BJ (cell line): ENCODE measurements at places on chromosomes 11 and 22.

- DNase-seq = no peak
Measured at GRCh38 chr11:120270386-120270785, 30.4 kb downstream of the POU2F3 start.

- DNase-seq = no peak
Measured at GRCh38 chr11:46669711-46670139, 30.7 kb downstream of the ARHGAP1 start.

DNA sequence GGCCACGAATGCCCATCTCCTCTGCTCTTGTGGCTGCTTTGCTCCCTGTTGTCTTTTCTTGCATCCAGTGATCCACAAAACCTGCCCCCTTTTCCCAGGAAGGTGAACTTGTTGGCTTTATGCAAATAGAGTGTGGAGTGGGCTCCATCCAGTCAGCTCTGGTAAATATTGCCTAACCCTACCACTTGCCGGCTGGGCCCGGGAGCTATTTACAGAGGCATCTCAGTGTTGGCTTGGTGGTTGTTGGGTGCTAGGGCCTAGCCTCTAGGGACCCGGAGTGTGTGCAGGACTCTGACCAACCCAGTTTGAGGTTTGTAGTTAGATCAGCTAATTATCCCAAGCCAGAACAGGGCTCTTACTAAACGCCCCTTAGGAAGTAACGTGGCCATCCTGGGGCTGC lies 40.8 kb upstream of the TLCD5 start:
- no peak for DNase-seq

GRCh38 chr11:71488681-71489270 lies 35.8 kb downstream of the NADSYN1 start:
- no peak for DNase-seq

DNA sequence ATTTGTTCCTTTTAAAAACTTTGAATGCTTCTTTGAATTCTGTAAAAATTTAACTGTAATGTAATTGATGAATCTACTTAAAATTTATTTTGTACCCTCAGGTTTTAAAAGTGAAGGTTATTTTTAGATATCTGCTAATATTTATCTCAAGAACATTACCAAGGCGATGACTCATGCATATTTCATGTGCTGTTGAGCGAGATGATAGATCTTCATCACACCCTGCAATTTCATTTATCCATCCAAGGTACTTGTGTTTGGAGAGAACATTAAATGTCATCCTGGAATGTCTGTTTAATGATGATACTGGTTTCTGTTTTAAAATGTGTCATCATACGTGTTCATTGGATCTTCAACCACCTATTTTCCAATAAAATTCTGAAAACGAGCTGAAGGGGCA lies 6.7 kb upstream of the OOSP4A start:
- no peak for DNase-seq

GRCh38 chr11:36121054-36121453 lies 168.2 kb downstream of the COMMD9 start:
- DNase-seq = no peak

DNA sequence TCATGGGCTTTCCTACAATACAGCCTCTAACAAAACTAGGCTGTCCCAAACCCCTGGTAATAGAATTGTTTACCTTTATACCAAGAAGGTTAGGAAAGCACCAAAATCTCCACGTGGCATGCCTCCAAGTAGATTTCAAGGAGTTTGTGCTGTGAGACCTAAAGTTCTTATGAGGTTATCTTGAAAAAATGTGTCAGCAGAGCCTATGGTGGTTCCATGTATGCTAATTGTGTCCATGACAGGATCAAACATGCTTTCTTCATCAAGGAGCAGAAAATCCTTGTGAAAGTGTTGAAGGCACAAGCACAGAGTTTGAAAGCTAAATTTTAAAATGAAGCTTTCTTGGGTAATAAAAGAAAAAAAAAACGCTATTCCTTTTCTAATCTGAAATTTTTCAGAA lies 36.2 kb downstream of the CCDC73 start:
- no peak for DNase-seq

GRCh38 chr11:4680341-4680740 lies 17.3 kb downstream of the OR51E2 start:
- no peak for DNase-seq

DNA sequence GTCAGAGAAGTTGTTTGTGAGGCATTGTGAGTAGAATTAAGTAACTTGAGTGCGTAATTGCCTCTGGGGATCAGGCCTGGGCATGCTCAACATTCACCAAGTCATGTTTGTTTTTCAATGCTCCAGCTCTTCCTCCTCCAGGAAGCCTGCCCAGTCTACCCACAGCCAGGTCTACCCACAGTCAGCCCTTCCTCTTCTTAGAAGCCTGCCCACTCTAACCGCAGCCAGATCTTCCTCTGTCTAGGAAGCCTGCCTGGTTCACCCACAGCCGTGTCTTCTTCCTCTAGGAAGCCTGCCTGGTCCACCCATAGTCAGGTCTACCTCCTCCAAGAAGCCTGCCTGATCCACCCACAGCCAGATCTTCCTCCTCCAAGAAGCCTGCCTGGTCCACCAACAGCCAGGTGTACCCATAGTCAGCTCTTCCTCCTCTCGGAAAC lies 25.0 kb downstream of the LRP5 start:
- no peak for DNase-seq

GRCh38 chr11:47495856-47496217 lies 46.9 kb upstream of the RAPSN start:
- DNase-seq = no peak

DNA sequence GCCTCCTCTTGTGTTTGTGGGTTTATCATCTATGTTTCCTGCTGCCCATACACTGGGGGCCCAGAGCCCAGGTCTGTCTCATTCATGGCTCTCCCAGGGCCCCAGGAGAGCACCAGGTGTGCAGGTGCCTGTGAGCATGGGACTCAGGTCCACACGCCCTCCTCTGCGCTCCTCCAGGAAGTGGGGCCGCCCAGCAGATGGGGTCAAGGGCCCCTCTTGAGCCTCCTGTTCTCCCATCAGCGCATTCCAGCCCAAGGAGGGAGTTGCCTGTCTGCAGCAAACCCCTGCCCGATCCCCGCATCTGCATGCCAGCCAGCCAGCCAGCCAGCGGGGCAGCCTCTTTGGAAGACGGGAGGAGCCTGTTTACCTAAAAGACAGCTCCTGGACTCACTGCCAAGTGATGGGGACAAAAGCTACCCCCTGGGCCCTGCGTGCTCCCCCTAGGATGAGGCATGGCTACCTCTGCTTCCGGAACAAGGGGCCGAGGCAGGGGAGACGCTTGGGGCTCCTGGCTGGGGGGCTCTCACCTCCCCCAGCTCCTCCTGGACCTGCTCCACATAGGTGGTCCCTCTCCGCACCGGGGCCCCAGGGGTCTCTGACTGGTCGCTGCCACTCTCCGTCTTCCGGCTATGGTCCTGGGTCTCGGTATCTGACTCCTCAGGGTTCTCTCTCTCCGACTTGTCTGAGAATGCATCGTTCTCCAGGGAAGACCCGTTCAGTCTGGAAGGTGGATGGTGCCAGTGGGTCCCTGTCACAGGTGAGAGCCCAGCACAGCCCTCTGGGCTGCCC lies 49.7 kb upstream of the CARS1 start:
- no peak for DNase-seq

DNA sequence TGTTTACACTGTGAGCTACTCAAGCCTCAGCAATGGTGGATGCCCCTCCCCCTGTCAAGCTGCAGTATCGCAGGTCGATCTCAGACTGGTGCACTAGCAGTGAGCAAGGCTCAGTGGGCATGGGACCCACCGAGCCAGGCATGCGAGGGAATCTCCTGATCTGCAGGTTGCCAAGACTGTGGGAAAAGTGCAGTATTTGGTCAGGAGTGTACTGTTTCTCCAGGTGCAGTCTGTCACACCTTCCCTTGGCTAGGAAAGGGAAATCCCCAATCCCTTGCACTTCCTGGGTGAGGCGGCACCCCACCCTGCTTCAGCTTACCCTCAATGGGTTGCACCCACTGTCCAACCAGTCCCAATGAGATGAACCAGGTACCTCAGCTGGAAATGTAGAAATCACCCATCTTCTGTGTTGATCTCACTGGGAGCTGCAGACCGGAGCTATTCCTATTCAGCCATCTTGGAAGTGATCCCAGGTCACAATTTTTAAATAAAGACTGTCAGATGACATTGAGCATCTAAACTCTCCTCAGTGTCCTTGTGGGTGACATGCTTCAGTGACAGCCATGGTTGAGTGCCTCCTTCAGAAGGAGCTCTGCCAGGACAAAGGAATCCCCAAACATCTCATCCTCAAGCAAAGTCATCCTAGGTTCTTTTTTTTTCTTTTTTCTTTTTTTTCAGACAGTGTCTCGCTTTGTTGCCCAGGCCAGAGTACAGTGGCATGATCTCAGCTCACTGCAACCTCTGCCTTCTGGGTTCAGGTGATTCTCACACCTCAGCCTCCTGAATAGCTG lies 10.8 kb downstream of the SLC22A24 start:
- no peak for DNase-seq

DNA sequence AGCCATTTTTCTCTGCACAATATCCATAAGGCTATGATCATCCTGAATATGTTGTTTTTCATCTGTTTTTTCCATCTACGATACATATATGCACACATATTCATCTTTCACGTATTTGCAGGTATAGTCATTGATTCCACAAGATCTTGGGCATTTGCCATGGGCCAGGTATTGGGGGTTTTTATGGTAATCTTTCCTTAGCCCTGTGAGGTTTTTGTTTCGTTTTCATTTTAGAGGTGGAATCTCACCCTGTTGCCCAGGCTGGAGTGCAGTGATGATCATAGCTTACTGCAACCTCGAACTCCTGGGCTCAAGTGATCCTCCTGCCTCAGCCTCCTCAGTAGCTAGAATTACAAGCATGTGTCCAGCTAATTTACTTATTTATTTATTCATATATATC lies 20.0 kb downstream of the CD6 start:
- DNase-seq = no peak

GRCh38 chr11:117828611-117829368 lies 4.2 kb upstream of the FXYD2 start:
- DNase-seq = no peak

- DNase-seq = no peak
Measured at GRCh38 chr11:72548463-72548862, 114.1 kb upstream of the CLPB start.

DNA sequence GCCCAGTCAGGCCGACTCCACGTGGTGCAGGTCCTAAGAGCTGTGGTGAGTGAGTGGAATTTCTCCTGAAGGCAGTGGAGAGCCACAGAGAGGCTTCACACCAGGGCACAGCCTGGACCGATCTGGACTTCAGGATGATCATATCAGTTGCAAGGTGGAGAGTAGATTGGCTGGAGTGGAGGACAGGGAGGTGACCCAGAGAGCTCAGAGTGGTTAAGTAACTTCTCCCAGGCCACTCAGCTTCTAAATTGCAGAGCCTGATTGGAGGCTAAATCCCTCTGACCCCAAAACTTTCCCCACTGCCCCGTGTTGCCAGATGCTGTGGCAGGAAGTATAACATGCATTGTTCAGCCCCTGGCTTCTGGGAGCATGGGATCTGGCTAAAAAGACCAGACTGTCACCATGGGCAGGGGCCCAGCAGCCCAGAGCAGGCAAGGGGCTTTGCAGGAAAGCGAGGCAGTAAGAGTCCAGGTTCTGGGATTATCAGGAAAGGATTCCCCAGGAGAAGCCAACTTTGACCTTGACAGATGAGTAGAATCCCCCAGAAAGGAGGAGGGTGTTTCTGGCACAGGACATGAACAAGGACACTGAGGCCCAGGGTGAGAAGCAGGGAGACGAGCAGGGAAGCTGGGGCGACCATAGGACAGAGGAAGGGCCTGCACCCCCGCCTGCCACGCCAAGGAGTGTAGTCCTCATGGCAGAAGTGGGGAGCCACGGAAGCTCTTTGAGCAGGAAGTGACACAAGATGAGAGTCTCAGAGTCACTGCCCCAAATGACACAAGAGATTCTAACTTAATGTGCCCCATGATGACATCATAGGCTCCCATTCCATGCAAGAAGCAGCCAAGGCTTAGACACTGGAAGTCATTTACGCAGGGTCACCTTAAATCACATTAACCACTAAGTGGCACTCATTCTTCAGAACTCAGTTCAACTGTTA lies 4.8 kb downstream of the SLC35C1 start:
- no peak for DNase-seq

DNA sequence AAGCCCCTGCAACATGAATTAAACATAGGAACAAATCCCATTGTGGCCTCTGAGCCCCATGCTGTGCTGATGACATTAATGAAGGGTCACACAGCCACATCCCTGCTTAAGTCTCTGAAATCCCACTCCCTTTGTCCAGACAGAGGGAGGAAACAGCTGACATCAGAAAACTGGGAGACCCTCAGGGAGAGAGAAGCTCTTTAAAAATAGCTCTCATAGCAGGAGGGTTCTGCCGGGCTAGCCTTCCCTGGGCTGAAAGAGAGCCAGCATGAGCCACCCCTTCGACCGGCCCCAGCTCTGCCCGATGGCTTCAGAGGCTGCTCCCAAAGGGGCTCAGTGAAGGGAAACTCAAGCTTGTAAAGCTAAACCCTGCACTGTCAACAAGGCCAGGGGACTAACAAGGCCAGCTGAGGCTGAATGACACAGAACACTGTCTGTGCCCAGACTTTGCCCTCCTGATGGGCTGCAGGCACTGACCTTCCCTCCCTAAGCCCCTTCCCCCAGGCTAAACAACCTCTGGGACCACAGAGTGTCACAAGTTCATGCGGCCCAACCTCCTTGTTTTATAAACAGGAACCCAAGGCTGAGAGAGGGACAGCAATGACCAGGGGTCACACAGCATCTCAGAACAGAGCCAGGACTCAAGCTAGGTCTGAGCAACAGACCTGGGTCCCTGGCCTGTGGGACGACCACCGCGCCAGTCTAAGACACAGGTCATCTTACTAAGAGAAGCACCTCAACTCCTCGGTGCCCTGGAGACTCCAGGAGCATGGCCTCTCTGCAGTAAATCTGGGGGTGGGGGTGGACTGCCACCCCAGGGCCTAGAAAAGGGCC lies 163.8 kb downstream of the CHST1 start:
- DNase-seq = no peak

GRCh38 chr11:105393326-105393725 lies 216.5 kb upstream of the GRIA4 start:
- no peak for DNase-seq

GRCh38 chr11:26949846-26950245 lies 44.1 kb upstream of the FIBIN start:
- DNase-seq = no peak
